Stimulated activated CD4-positive, alpha-beta T cell treated with anti-CD3 and anti-CD28 coated beads, TNF-alpha, amount 100 ng/mL, for 1 hour (primary cell): ENCODE measurements at places on chromosomes 3 and 15.

DNA sequence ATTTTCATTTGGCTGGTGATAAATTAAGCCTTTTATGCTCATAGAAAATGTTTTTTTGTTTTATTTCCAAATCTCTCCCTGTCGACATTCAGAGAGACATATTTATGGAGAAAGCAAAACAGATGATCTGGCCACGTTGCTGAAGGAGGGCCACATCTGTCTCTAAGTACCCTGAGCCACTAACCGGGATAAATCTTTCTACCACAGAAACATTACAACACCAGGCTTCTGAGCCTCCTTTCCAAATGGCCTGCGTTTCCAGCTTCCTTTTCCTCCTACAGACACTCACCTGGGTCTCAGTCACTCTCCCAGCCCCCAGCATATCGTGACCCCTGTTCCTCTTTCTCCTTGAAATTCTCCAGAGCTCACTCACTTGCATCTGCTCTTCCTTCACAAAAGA lies 161.0 kb downstream of the ARRDC4 start:
- no peak for DNase-seq

DNA sequence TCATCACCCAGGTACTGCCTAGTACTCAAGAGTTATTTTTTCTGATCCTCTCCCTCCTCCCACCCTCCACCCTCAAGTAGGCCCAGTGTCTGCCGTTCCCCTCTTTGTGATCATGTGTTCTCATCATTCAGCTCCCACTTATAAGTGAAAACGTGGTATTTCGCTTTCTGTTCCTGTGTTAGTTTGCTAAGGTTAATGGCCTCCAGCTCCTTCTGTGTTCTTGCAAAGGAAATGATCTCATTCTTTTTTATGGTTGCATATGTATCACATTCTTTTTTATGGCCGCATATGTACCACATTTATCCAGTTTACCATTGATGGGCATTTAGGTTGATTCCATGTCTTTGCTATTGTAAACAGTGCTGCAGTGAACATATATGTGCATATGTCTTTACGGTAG lies 8.2 kb upstream of the GANC start:
- no peak for DNase-seq

DNA sequence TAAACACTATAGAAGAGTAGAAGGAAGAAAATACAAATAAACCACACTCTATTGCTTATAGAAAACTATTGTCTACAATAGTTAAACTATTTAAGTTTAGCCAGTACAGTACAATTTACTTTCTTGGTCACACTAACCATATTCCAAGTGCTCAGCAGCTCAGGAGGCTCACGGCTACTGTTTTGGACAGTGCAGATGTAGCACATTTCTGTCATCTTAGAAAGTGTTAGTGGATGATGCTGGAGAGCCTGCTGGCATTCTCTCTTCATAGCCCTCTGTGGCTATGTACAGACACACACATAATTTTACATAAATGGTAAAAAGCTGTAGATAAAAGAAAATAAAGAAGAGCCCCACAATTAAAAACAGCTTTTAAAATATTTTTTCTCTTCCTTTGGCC lies 23.8 kb downstream of the NUDT16 start:
- no peak for DNase-seq

DNA sequence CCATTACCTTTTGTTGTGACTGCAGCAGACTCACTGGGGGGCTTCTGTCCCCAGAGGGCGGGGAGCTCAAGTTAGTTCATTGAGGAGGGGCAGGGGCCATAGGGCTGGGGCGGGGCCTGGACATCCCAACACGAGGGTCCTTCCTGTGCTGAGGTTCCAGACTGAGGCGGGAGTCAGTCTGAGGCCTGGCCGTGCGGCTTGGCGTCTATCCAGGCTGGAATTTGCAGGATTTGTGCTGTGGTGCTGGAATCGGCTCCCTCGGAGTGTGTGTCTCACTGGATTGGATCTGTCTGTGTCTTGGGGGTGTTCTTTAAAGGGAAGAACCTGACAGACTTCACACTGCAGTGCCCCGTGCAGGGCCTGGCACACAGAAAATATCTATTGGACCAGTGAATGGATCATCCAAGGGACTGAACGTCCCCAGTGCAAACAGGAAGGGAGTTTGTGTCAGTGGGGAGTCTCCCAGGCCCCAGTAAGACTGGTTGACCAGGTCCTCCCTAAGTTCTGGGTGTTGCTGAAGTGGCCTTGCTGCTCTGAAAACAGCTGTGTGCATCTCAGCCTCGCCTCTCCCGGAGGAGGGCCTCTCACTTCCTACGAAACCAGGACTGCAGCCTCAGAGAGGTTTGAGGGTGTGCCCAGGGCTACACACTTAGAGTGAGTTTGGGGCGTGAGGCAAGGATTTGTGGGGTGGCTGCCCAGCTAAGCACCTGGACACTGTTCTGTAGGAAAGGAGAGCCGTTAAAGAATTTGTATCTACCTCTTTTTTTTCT lies 26.1 kb downstream of the GOLGA6L2 start:
- DNase-seq, result no peak

GRCh38 chr3:13567684-13568514 lies 19.0 kb downstream of the FBLN2 start:
- no peak for DNase-seq

- DNase-seq, result no peak
These were observed 342.0 kb downstream of the RORA start for GRCh38 chr15:60887139-60887538.

DNA sequence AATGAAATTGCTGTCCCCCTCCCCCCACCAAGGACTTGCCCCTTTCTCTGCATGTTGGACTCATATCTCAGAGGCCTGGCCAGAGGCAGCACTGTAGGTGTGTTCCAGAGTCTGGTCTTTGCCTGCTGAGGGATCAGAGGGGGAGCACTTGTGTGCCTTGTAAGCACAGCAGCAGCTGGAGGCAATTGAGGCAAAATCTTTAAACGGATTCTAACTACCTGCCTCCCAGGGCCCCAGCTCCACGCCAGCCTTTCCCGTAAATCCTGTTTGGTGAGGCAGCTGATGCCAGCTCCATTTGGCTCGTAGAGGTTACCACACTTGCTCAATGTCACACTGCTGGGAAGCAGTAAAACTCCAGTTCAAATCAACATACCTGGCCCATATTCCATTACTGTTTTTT lies 2.3 kb upstream of the IDH2 start:
- DNase-seq, result no peak

DNA sequence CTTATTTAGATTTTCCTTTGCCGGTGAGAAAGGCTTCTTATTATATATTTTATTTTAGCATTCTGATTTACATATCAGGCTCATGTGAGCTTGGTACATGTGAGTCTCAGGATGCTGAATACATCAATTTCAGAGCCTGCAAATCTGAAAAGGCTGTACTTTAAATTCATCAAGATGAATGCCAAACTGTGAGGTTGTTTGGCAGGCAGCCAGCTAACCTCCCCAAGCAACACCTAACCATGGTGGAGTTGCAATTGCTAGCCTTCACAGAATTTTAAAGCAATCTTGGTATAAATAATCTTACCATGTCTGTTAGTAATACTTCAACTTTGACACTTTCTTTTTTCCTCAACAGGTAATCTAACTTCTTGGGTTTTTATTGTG lies 252.5 kb downstream of the CDIN1 start:
- DNase-seq, result no peak

DNA sequence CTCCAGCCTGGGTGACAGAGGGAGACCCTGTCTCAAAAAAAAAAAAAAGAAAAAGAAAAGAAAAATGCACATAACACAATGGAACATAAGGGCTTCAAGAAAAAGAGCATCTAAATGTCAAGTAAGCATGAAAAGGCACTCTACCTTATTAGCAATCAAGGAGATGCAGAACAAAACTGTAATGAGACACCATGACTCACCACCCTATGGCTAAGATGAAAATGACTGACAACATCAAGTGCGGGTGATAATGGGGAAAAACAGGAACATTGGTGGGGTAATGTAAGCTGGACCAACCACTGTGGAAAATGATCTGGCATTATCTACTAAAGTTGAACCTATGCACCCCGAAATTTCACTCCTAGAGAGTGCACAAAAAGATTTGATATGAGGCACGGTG lies 19.6 kb upstream of the NSMCE3 start:
- no peak for DNase-seq

DNA sequence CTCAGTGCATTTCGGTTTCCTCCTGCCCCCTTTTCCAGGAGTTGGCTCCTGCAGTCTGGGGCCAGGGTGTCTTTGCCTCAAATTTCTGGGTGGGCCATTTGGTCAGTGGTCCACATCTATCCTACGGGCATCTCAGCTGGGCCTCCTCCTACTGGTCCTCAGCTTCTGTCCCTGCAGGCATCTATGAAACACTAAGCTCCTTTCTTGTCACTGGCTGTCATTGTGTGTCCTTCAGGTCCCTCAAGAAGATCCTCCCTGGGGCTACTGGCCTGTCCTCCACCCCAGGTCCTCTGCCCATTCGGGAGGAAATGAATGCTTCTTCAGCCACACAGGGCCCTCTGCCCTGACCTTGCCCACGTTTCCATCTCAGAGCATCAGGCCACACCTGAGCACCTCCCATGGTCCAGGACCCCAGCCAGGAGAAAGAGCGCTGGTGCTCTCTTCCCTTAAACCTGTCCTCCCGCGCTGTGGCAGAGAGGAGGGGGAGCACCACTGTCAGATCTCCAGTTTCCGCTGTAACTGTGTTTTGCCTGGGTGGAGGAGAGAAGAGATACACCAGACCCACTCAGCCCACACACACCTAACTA lies 1.8 kb downstream of the PRR23E start:
- DNase-seq, result no peak

GRCh38 chr15:65337436-65338070 lies 33.1 kb downstream of the RNU5B-1 start:
- no peak for DNase-seq

DNA sequence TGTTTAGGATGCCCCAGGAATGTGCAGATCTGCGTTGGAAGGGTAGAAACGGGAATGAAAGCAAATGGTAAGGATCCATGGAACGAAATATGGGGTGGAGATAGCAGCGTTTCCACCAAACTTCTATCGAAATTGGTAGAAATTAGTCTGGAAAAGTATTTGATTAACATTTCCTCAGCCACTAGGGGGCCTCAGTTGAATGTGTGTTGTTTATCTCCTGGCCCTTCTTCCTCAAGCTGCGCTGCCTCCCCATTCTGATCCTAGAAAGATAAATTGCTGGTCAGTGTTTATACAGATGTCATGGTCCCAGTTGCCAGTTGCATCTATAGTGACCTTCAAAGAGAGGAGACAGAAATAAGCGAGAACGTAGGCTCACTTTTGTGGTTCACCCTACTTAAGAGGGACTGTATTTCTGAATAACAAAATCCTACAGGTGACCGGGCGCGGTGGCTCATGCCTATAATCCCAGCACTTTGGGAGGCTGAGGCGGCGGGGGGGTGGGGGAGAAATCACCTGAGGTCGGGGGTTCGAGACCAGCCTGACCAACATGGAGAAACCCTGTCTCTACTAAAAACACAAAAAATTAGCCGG lies 457.1 kb downstream of the SQOR start:
- no peak for DNase-seq

DNA sequence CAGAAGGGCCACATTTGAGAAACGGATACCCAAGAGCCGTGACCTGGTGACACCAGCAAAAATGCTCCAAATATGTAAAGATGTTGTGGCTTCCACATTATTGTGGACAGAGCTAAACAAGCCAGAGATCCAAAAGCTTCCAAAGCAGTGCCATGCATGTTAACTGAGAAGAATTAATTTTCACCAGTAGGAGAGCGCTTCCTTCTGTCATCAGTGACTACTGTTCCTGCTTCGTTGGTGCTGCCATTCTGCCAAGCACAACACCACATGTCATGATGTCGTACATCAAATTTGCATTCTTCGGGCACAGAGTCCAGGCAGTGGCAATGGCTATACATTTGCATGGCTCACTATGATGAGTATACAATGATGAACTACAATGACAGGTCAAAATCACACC lies 19.1 kb upstream of the CHST2 start:
- DNase-seq, result no peak

- no peak for DNase-seq
These were observed 587.1 kb upstream of the ZNF717 start for GRCh38 chr3:76372497-76372896.

DNA sequence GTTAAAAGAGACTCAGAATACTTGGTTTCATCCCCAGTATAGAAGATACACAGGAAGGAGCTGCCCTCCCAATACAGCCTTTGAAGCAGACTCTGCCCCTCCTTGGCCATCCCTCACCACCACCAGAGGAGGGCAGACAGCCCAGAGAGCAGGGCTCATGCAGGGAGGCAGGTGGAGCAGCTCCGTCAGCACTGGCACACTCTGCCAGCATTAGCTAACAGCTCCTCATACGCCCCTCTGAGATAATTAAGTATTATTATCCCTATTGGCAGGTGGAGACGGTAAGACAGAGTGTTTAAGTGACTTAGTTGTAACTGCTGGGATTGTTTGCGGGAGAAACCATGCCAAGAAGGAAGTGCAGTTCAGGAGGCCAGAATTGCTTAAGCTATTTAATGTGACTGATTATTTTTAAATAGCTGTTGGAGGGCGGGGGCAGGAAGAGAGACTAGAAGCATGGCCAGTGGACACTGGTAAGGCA lies 434.0 kb downstream of the EPHB1 start:
- no peak for DNase-seq

- DNase-seq, result no peak
These were observed 97.7 kb upstream of the WNT5A start for GRCh38 chr3:55584716-55585368.

DNA sequence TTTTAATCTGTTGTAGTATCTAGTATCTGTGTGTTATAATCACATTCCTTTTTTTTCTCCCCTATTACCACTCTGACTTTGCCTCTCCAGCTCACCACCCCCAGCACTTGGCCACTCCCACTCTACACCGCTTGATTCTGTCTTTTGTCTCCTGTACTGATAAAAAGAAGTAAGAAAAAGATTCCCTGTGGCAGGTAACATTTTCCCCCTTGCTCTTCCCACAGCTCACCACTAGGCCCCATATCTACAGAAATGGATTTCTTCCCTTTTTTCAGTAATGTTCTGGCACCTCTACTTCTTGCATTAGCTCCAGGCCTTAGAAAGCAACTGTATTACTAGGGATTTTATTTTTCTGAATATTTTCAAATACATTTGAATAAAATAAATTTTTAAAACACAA lies 25.6 kb downstream of the KCNH8 start:
- no peak for DNase-seq

DNA sequence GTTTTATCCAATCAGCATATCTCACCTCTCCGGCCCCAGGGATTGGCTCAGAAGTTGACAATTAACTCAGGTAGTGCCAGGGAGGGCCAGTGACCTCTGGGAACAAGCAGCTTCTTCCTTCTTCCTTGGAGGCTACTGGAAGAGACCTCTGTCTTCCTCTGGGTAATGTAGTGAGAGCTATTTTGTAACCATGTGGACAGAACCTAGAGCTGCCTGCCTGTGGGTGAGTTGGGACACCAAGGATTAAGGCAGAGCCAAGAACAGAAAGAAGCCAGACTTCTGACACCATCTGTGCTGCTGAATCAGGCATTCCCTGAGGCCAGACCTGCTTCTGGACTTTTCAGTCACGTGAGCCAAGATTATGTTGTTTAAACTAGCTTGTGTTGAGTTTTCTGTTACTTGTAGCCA lies 5.9 kb upstream of the NDUFAF1 start:
- no peak for DNase-seq

- DNase-seq, result no peak
These were observed 44.6 kb downstream of the P3H2 start for GRCh38 chr3:190076136-190076535.

- no peak for DNase-seq
These were observed 30.6 kb downstream of the EPHA3 start for GRCh38 chr3:89138048-89138447.

GRCh38 chr3:147620906-147621305 lies 211.7 kb downstream of the ZIC1 start:
- DNase-seq, result no peak
